ENCODE measurements at places on chromosomes 7 and 10.

DNA sequence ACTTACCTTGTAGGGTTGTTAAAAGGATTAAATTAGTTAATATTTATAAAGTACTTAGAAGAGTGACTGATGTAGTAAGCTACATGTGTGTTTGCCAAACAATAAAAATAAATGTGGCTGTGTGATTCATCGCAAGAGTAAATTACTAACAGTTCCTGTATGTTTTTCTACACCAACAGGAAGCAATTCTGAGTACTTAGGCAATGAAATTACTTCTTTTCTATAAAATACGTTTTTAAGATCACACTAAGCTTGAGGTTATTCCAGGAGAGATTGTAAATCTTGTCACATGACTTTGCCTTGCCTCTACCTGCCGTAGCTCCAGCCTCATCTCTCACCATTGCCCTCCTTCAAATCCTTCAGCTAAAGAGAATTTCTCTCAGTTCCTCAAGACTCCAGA is 18.1 kb upstream of the GSTK1 start:
- H3K27me3 ChIP-seq: no peaks in the 10 kb centered on the region
- H3K4me3 ChIP-seq: no peak overlapping the region
- H3K4me1 ChIP-seq: peaks cover 5% of the 10 kb centered on the region
- no peak overlapping the region for H3K27ac ChIP-seq
- DNase-seq: no peak

DNA sequence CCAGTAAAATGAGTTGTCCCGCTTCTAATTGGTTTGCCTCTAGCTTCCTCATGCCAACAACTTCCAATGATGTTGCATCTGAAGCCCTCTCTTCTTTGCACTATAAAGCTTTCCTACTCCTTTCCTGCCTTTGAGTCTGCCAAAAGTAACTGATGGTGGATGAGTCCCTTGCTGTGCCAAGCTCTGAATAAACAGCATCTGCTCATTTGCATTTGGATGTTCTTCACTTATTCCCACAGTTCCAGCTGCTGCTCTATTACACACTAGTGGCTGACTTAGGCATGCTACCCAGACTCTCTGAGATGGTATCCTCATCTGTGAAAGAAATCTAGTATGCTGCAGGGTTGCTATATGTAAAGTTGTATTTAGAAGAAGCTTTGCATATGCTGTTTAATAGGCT is 24.9 kb downstream of the SFR1 start:
- H3K4me3 ChIP-seq: no peak overlapping the region
- H3K27ac ChIP-seq: no peak overlapping the region
- no peak for DNase-seq
- no peaks in the 10 kb centered on the region for H3K36me3 ChIP-seq
- H3K27me3 ChIP-seq: no peaks in the 10 kb centered on the region

DNA sequence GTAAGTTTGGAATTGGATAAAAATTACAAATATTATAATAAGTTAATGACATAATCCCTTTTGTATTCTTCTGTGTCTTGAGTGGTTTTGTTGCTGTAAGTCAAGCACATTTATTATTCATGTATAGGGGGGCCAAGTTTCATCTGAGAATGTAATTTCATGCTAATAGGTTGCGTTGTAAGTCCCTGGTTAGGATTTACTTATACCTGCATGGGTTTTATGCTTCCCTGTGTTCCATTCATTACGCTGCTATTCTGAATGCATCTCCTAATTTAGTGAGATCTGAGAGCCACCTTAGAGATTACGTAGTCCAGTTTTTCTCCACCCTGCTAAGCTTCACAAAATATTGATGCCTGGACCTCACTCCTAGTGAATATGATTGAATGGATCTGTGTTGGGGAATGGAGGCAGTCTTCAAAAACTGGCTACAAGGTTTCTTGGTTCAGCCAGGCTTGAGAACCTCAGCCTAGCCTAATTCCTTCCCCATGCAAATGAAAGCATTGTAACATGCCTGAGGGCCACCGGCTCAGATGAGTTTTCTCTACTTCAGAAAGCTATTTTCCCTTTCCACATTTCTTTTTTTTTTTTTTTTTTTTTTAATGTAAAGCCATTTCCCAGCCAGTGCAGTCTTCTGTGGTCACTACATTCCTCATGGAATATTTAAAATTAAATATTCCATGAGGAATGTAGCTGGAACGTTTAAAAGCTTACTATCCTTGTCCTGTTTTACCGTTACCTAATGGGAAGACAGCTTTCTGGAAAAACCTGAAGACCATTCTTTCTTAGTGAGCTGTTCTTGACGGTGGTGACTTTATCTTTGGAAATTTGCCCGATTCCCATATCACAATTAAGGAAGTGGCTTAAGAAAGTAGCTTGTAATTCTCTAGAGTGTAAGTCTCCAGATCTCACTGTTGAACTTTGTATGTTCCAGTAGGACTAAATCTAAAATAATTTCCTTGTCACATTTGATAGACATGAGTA is 16.0 kb downstream of the PAPSS2 start:
- H3K36me3 ChIP-seq: no peaks in the 10 kb centered on the region
- H3K4me1 ChIP-seq: no peaks in the 10 kb centered on the region
- peak; percentile 84 for DNase-seq

DNA sequence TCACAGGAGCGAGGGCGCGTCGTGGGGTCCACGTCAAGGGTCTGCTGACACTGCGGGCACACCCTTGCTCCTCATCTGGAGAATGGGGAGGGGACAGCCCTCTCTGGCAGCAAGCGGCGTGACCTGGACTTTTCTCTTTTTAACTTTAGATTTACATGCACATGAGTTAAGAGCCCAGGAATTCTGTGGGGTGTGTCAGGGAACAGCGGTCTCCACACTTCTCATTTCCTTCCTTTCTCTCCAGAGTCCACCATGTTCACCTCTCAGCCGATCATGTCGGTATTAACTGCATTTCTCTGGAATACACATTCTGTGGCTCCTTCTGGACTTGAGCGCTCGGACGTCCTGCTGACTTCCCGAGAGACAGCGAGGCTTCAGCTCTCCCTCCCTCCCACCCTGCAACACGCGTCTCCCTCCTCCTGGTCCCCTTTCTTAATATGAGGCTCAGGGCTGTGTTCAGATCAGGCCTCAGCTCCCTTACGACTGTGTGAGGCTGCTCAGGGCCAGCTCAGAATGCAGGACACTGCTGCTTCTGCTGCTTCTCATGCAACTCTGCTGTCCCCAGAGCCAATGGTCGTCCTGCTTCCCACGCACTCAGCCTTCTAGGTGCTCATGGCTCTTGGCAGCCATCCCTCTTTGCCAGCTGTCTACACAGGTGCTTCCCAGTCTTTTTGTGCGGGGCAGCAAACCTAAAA is 261.3 kb downstream of the ELFN1 start:
- peaks cover 27% of the 10 kb centered on the region for H3K36me3 ChIP-seq
- peak; percentile 14 for DNase-seq
- H3K4me3 ChIP-seq: no peak overlapping the region
- no peak overlapping the region for H3K27ac ChIP-seq

DNA sequence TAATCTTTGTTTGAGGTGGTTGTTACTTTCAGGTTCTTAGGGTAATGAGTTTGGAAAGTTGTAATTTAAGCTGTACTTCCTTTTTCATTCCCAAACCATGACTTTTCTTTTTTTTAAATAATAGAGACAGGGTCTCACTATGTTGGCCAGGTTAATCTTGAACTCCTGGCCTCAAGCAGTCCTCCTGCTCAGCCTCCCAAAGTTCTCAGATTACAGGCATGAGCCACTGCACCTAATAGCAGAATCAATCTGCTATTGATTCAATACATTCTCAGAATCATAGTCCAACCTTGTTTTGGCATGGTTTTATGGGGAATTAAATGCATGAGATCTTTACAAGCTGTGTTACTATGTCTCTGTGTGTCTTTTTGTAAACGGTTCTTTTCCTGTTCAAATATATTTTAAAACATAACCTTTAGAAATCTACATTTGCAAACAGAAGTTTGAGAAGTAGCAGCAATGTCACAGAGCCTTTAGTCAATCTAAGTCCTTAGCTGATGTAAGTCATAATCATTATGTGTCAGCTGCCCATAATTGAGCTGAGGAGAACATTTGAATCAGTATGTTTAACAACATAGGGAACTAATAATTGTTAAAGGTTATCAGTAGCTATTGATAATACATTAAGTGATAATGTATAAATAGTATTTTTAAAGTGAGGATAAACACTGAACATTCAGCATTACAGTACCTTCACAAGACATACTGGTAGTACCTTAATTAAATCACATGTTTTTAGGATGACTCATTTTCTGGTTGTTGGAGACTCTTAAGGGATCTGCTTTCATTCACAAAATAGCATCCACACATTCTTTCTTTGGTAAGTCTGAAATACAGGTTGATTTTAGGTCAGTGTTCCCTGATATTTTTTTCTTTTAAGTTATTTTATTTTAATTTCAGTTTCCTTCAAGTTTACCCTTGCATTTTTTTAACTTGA is 8.8 kb downstream of the INPP5F start:
- H3K27ac ChIP-seq: no peak overlapping the region
- DNase-seq: peak; percentile 33
- H3K36me3 ChIP-seq: no peaks in the 10 kb centered on the region
- peaks cover 2% of the 10 kb centered on the region for H3K4me1 ChIP-seq
- H3K4me3 ChIP-seq: no peak overlapping the region

GRCh38 chr7:116139807-116140206 is 70.5 kb upstream of the TES start:
- H3K27me3 ChIP-seq: no peaks in the 10 kb centered on the region
- H3K4me3 ChIP-seq: no peak overlapping the region
- H3K27ac ChIP-seq: no peak overlapping the region
- H3K4me1 ChIP-seq: peaks cover 1% of the 10 kb centered on the region
- DNase-seq: no peak

- H3K4me3 ChIP-seq: no peak overlapping the region
- no peaks in the 10 kb centered on the region for H3K27me3 ChIP-seq
- no peak for DNase-seq
- no peak overlapping the region for H3K27ac ChIP-seq
- no peaks in the 10 kb centered on the region for H3K4me1 ChIP-seq
Observed at GRCh38 chr7:116843378-116843777, 19.0 kb upstream of the CAPZA2 start.

DNA sequence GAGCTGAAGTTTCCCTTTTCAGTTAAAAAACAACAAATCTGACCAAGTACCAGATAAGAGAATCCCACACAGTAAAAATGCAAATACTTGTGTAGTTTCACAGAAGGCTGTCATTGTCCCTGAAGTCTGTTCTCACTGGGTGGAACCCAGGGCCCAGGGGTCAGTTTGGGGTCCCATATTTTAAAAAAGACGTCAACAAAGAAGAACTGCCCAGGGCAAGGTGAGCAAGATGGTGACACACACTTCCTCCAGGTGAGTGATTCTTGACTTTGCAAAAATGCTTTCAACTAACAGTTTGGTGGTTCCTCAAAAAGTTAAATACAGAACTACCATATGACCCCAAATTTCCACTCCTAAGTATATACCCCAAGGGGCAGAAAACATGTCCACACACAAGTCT is 36.8 kb downstream of the PDIA4 start:
- no peak overlapping the region for H3K4me3 ChIP-seq
- peaks cover 5% of the 10 kb centered on the region for H3K4me1 ChIP-seq
- no peaks in the 10 kb centered on the region for H3K27me3 ChIP-seq
- H3K36me3 ChIP-seq: no peaks in the 10 kb centered on the region

All from mesenchymal stem cell (in vitro differentiated cells and primary cell).